T-helper 22 cell (primary cell): ENCODE measurements at places on chromosomes 16 and 17.

GRCh38 chr16:79287424-79287917 lies 313.1 kb downstream of the MAF start:
- DNase-seq: no peak

DNA sequence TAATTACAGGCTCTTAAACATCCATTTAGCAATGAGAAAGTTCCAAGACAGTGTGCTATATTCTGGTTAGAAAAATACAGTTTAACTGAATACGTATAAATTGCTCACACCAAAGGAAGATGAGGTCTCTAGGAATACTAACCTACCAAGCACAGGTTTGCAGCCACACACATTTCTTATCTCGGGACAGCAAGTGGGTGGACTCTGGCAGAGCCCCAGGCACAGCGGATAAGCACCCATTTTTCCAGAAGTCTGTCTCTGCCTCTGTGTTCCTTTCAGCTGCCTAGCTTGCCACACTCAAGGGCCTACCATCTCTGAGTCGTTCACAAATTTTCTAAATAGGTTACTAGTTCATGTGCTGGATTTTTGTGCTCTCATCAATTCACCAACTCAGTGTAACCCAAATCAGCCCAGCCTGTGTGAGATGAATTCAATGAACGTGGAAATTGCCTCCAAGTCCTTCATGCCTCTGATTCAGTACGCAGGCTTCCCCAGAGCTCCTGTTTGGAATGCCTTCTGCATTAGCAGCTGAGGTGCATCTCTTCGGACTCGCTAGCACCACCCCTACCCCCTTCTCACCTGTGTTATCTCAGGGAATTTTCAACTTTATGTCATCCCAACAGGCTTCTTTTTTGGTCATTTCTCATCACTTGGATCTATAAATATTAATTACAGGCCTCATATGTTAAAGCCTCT lies 581.0 kb upstream of the CDH11 start:
- DNase-seq: no peak

DNA sequence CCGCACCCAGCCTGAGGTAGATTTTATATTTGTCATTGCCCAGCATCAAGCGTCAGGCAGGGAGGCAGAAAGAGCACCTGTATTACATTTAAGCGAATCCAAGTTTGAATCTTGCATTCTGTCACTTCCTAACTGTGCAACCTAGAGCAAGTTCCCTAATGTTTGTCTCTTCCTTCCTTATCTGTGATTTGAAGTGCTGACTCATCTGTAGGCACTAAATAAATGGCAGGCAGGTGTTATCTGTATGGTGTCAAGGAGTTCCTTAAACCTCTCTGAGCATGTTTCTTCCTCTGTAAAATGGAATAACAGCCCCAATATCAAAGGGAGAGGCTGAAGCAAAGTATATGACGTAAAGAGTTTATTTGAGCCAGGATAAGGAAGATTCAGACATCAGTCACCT lies 24.3 kb downstream of the GP2 start:
- no peak for DNase-seq

- no peak for DNase-seq
These were observed 146.3 kb downstream of the SLC39A11 start for GRCh38 chr17:72946156-72946555.

- DNase-seq: no peak
These were observed 79.6 kb downstream of the BRIP1 start for GRCh38 chr17:61783556-61784304.

GRCh38 chr17:12301551-12301950 lies 280.9 kb downstream of the MAP2K4 start:
- no peak for DNase-seq

GRCh38 chr16:30491229-30491628 lies 18.7 kb downstream of the ITGAL start:
- DNase-seq: no peak

- DNase-seq: no peak
These were observed 30.9 kb downstream of the FAM222B start for GRCh38 chr17:28811651-28812090.

DNA sequence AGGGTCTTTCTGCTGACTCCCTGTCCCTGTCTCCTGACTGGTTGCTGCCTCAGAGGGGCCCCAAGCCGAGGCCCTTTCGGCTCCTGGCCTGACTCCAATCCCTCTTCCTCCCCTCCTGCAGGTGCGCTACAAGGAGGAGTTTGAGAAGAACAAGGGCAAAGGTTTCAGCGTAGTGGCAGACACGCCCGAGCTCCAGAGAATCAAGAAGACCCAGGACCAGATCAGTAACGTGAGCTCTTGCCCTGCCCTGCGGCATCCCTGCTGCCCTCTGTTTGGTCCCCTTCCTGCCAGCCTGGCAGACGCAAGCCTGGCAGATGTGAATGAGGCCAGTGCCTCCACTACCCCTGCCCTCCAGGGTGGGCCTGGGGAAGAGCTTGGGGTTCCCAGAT lies 27.1 kb upstream of the LASP1NB start:
- DNase-seq: no peak

GRCh38 chr17:6473128-6473767 lies 29.0 kb downstream of the PIMREG start:
- peak; percentile 24 for DNase-seq

DNA sequence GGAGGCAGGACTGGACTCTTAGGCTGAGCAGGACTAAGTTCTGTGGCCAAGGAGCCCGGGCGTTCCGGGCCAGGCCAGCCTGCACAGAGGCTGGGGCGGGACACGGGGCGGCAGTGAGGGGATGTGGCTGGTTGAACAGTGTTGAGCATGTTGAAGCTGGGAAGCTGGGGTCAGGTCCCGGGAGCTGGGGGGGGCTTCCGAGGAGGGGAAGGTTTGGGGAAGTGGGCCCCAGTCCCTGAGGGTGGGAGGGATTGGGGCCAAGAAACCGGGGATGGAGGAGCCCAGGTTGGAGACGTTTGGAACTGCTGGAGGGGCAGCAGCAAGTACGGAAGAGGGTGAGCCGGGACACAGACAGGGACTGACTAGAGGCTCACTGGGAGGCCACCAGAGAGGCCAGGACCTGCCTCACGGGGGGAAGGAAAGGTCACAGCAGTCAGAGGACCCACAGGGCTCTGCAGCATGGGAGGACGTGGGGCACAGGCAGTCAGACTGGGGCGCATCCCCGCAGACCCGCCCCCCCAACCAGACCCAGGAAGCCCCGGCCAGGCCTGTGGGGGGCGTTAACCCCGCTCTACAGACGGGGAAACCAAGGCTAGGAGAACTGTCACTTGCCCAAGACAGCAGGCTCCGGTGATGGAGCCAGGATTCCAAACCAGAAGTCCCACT lies 9.5 kb downstream of the TAX1BP3 start:
- no peak for DNase-seq

GRCh38 chr17:48604770-48605329 lies at the start of gene HOXB6:
HOXB6 (minus strand) TSS chr17:48604986; CDS start chr17:48598150, 6,836 bp downstream.
- DNase-seq: no peak

DNA sequence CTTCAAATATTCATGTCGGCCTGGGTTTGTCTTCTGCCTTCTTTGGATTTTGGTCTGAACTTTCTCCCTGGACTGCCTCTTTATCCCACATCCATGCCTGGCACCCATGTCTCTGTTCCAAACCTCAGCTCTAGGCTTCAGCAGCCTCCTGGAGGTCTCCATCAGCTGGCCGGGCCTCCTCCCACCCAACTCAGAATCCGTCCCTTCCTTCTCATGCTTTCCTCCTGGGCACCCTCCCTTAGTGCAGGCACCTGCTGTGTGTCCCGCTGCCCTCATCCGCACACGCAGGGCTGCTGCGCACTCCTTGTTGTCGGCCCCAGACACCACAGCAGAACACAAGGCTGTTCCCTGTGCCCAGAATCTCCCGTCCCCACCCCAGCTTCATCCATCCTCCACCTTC lies 14.0 kb downstream of the LDHD start:
- no peak for DNase-seq
